ENCODE measurements at places on chromosomes 1 and 21.

DNA sequence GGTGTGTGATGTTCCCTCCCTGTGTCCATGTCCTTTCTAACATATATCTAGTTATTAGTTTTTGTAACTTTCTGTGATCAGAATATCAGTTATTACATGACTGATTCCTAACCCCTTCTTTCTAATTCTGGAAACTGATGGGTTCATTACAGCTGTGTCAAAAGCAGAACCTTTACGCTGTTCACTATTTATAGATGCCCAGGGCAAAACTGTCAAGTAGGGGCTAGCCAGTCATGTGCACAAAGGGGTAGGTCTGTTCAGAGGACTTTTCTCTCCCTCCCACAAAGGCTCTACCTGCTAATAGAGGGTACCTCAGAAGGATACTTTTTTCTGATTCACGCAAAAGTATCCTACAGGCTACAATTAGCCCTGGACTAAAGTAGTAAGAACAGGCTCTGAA is 79.2 kb downstream of the NRDC start:
- DNase-seq = no peak

DNA sequence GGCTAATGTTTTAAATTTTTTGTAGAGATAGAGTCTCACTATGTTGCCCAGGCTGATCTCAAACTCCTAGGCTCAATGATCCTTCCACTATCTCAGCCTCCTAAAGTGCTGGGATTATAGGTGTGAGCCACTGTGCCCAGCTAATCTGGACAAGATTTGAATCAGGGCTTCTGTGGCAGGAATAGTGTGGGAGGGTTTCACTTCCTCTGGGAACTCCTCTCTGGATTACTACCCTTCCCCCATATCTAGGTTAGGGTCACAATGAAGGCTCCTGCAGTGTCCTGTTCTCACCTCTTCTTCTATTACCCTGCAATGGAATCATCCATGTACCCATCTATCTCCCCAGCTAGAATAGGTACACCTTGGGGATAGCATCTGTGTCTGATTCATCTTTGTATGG is 133.6 kb upstream of the RAB4A start:
- no peak for DNase-seq

- no peak for DNase-seq
Measured at GRCh38 chr21:28418726-28419514, 573.8 kb downstream of the LTN1 start.

- no peak for DNase-seq
Measured at GRCh38 chr21:46145840-46146691, 9.3 kb downstream of the FTCD start.

- DNase-seq = no peak
Measured at GRCh38 chr1:96703186-96703585, 18.4 kb upstream of the PTBP2 start.

GRCh38 chr1:117897551-117897950 is 31.9 kb downstream of the GDAP2 start:
- DNase-seq = no peak

- no peak for DNase-seq
Measured at GRCh38 chr1:33692206-33693188, 171.4 kb upstream of the HMGB4 start.

DNA sequence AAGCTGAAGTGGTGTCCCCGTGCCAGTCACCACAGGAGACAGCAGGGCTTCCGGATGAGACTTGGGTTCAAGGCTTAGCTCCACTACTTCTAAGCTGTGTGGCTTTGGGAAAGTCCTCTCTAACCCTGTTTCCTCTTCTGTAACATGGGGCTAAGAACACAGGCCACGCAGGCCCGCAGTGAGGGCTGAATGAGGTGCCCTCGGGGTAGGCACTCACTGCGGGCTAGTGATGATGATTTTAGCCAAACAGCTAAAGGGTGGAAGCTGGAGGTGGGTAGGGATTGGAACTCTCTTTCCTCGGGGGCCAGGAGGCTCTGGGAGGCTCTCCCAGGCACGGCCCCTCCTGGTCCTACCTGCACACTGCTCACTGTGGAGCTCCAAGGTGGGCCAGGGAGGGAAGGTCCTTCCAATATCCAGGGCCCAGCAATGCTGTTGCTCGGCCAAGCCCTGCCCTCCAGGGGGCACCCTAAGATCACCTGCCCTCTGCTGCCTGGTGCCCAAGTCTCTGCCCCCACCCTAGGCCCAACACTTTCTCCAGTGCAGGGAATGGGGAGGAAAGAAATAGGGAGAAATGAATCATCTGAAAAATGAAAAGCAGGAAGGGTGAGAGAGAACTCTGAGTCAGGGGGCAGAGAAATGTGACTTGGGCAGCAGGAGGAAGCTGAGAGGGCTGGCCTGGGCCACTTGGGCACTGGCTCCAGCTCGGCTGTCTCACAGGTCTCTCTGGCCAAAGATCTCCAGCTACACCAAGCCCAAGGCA is 19.2 kb upstream of the EVA1B start:
- DNase-seq = no peak

- no peak for DNase-seq
Measured at GRCh38 chr1:205306929-205307566, 14.5 kb downstream of the NUAK2 start.

- DNase-seq = no peak
Measured at GRCh38 chr1:7140251-7140650, 355.0 kb downstream of the CAMTA1 start.

DNA sequence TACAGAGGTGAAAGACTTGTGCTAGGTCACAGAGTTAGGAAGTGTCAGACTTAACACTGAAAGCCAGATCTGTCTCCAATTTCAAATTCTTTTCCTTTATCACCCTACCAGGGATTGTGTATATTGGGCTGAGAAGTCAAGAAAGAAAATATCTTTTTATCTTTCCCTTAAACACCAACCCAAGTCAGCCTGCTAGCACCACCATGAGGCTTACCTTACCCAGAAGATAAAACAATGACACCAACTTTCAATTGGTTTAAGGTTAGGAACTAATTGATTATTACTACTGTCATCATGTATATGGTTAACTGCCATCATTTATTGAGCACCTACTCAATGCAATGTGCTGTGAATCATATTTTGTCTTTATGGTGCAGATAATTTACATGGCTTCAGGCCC is 178.9 kb upstream of the FOXD3 start:
- DNase-seq = no peak

- no peak for DNase-seq
Measured at GRCh38 chr1:100629391-100629790, 90.2 kb upstream of the VCAM1 start.

- DNase-seq = no peak
Measured at GRCh38 chr1:15160626-15161025, 7.1 kb downstream of the TMEM51 start.

DNA sequence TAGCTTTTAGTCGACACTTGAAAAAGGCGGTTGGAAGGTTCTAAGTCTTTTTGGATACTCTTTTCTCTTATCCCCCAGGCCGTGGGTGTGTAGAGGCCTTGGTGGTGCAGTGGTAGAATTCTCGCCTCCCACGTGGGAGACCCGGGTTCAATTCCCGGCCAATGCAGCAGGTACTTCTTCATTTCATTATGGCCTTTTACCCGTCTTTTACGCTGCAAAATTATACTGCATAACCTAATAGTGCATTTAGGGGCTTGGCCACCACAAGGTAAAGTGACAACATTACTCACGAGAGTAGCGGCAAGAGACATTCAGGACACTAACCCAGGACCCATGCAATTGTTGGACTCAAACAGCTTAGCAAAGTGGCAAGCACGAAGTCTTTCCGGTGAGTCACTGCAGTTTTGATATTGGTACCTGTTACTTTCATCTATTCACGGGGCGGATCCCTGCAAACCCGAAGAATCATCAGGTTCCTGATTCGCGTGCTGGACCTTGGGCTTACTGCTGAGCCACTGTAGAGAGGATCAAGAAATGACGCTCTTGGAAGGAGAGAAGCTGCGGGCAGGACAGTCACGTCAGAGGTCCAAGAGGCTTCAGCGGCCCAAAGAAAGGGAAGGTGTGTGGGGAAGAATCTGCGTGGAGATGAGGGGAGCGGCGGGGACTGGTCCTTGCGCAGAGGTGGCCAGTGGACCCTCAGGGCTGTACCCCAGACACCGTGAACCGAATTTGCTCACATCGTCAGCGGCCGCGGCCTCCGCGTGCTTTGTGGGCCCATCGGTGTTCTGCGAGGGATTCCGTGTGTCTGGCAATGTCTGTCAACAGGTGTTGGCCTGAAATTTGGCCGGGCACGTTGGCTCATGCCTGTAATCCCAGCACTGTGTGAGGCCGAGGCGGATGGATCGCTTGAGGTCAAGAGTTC is 12.9 kb upstream of the RNU1-4 start:
- no peak for DNase-seq

DNA sequence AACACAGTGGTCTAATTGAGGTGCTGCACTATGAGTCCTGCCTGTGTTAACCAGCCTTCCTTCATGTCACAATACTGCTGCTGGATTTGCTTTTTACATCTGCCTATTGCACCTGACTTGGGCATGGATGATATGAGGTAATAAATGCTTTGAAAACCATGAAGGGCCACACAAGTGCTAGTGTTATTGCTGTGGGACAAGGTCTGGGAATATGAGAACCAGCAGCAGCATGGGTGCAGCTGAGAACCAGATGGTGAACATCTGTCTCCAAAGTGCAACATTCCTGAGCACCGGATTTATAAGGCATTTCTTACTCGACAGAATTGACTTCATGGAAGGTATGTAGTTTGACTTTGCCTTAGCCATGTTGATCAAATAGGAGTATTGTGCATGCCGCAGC is 16.6 kb downstream of the TRIM45 start:
- DNase-seq = no peak

- DNase-seq = no peak
Measured at GRCh38 chr1:175978476-175978875, 228.6 kb downstream of the COP1 start.

- no peak for DNase-seq
Measured at GRCh38 chr1:3773572-3774275, 1.2 kb downstream of the SMIM1 start.

GRCh38 chr1:203462878-203463277 is 12.7 kb upstream of the PRELP start:
- DNase-seq = no peak

- DNase-seq = peak; percentile 53
Measured at GRCh38 chr21:18006691-18007090, 187.5 kb upstream of the C21orf91 start.

- DNase-seq = no peak
Measured at GRCh38 chr1:168083456-168084325, 53.0 kb downstream of the GPR161 start.

- DNase-seq = no peak
Measured at GRCh38 chr1:2155147-2155598, 39.4 kb downstream of the FAAP20 start.

- DNase-seq = no peak
Measured at GRCh38 chr1:206578068-206578977, 33.9 kb downstream of the EIF2D start.

GRCh38 chr1:161440312-161440894 is 64.9 kb upstream of the FCGR2A start:
- no peak for DNase-seq

- DNase-seq = no peak
Measured at GRCh38 chr21:42708107-42708506, 54.7 kb downstream of the PDE9A start.

- DNase-seq = no peak
Measured at GRCh38 chr1:234216116-234216703, 157.0 kb upstream of the COA6 start.

- DNase-seq = no peak
Measured at GRCh38 chr1:157482174-157482573, 70.1 kb downstream of the FCRL5 start.

- DNase-seq = peak; percentile 26
Measured at GRCh38 chr1:62621907-62622306, 24.6 kb downstream of the ANGPTL3 start.

- DNase-seq = no peak
Measured at GRCh38 chr1:154859786-154860155, 10.3 kb downstream of the KCNN3 start.

Data from NCI-H345 (cell line).